ENCODE measurements at places on chromosomes 12 and 14.

- DNase-seq: no peak
Measured at GRCh38 chr14:70708717-70709570, 67.2 kb downstream of the TTC9 start.

DNA sequence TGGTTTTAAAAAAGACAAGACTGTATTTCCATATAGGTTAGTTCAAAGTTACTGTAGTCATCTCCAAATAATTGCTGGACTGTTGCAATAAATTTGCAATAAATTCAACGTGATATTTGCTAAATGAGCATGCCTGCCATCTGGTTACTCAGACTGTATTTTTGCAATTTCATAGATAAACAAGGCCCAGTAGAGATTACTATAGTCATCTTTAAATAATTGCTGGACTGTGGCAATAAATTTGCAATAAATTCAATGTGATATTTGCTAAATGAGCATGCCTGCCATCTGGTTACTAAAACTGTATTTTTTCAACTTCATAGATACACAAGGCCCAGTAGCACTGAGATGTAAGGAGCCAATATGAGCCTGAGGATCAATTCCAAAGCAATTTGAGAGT, 5.6 kb downstream of the NTN4 start:
- no peak for DNase-seq

GRCh38 chr14:58072288-58073071, 79.5 kb downstream of the ARMH4 start:
- peak; percentile 63 for DNase-seq

GRCh38 chr12:10304161-10304574, 3.5 kb upstream of the KLRD1 start:
- no peak for DNase-seq

DNA sequence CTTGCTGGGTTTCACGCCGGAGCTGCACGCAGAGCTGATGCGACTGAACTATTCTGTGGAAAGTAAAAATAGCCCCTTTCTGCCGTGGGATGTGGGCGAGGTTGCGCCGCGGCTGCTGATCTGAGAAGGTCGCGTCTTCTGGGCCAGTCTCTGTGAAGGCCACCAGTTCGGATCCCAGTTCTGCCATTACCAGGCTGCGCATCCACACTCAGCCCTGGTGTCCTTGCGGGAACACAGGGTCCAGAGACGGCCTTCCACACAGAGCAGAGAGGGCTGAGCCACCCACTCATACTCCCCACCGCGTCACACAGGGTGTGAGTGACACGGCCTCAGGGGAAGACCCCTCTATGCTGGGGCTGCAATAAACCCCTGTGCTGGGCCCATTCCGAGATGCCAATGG, 13.9 kb downstream of the GALNT9 start:
- no peak for DNase-seq

All from AML-193 (cell line).